ENCODE measurements at places on chromosomes 12 and 14.

GRCh38 chr14:51836417-51836816 is 24.0 kb upstream of the GNG2 start:
- no peak for DNase-seq

DNA sequence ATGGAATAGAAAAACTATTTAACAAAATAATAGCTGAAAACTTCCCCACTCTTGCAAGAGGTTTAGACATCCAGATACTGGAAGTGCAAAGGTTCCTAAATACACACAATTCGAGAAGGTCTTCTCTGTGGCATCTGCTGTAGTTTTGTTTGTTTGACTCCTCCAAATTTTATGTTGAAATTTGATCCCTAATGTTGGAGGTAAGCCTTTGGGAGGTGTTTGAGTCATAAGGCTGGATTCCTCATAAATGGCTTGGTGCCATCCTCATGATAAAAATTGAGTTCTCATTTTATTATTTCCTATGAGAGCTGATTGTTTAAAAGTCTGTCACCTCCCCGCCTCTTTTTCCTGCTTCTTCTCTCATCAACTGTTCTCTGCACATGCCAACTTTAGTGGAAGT is 182.7 kb downstream of the MYRFL start:
- DNase-seq: no peak

DNA sequence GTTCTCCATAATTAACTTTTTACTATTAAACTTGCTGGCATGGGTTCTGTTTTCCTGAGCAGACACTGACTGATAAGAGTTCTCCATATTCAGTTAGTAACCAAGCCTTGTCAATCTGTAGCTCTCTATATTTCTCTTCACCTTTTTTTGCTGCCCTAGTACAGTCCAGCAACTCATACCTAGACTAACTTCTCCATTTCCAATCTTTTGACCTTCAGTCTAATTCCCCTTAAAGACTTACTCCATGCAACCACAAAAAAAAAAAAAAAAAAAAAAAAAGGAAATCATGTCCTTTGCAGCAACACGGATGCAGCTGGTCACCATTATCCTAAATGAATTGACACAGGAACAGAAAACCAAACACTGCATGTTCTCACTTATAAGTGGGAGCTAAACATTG is 125.7 kb upstream of the KRAS start:
- DNase-seq: no peak

DNA sequence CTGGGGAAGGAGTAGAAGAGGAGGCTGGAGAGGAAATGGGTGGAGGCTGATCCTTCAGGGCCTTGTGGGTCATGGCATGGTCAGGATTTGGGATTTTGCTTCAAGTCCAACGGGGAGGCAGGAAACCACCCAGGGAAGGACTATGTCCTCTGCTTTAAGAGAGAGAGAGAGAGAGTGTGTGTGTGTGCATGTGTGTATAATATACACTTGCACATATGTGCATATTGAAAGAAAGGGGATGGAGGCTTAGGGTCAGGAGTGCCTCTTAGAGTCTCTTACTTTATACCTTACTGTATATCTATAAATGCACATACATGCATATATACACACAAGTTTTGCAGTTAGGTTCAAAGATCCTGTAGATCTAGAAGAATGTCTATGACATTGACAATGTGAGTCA is 94.8 kb downstream of the RGS6 start:
- no peak for DNase-seq

DNA sequence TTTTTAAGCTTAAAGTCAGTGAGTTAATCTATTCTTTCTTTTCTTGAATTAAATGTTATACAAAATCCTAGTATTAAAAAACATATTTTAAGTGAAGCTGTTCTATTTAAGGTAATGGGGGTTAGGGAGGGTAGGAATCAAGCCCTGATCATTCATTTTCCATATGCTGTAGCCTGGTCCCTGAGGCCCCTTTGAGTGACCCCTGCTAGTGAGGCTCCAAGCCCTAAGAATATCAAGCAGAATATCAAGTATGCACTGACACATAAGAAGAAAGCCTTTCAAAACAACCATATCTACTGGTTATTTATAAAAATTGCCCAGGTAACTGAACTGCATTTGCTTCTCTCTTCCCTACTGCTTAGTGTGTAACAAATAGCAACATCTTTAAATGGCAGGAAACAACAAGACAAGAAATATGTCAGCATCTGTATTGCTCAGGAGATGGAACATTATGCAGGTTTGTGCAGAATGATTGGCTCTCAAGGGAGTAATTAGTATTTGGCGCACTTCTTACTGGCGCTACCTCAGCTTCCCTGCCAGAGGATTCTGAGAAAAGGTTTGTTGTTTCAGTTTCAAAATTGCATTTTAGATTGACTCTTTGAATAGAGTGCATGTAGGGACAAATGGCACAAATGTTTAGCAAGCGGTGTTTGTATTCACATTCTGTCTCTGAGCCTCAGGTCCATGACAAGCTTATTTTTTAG is 223.0 kb downstream of the DUSP6 start:
- DNase-seq: no peak

DNA sequence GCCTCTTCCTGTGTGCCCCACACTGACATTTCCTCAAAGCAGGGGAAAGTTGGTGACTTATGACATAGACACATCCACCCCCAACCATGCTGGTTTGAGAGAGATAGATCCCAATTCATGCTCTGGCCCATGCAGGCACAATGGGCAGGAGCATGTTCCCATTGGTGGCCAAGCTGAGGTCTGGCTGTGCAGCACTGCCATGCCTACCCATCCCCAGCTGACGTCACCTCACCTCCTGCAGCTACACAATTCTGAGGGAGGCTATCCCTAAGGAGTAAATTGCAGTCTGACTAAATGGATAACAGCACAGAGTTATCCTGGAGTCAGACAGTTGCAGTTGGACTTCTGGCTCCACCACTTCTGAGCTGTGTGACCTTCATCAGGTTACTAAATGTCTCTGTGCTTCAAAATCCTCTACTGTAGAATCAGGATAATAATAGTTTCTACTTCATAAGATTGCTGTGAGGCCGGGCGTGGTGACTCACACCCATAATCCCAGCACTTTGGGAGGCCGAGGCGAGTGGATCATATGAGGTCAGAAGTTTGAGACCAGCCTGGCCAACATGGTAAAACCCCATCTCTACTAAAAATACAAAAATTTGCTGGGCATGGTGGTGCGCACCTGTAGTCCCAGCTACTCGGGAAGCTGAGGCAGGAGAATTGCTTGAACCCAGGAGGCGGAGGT is 323.9 kb downstream of the BCL11B start:
- DNase-seq: no peak

- DNase-seq: no peak
Observed at GRCh38 chr12:42282294-42282693, 43.6 kb downstream of the ZCRB1 start.

Data from iPS DF 19.7 (cell line).